NCI-H774 (cell line): ENCODE measurements at places on chromosomes 4 and X.

- DNase-seq = no peak
Observed at GRCh38 chr4:112704991-112705845, 68.3 kb downstream of the LARP7 start.

- DNase-seq = no peak
Observed at GRCh38 chr4:158783785-158784184, 15.0 kb downstream of the FNIP2 start.

DNA sequence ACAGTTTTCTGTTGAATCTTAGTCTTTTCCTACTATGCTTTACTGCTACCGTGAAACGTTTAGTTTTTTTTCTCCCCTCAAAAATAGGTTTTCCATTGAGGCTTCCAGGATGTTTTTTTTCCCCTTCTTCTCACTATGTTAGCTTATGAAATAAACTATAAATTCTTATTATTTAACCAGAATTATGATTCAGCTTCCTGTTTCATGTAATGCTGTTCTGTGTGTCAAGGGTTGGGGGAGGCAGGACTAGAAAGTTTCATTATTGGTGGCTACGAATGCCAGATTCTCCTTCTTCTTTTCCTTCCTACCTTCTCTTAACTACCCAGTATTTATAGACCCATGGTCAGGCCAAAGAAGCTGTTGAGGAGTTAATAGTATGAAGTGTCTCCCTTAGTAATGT lies 11.8 kb downstream of the CLCN5 start:
- DNase-seq = no peak

- no peak for DNase-seq
Observed at GRCh38 chrX:84336646-84337045, 148.6 kb upstream of the RPS6KA6 start.

GRCh38 chr4:164221631-164222030 lies 532.3 kb upstream of the SMIM31 start:
- no peak for DNase-seq

GRCh38 chr4:94933799-94934198 lies 176.0 kb downstream of the BMPR1B start:
- DNase-seq = no peak

DNA sequence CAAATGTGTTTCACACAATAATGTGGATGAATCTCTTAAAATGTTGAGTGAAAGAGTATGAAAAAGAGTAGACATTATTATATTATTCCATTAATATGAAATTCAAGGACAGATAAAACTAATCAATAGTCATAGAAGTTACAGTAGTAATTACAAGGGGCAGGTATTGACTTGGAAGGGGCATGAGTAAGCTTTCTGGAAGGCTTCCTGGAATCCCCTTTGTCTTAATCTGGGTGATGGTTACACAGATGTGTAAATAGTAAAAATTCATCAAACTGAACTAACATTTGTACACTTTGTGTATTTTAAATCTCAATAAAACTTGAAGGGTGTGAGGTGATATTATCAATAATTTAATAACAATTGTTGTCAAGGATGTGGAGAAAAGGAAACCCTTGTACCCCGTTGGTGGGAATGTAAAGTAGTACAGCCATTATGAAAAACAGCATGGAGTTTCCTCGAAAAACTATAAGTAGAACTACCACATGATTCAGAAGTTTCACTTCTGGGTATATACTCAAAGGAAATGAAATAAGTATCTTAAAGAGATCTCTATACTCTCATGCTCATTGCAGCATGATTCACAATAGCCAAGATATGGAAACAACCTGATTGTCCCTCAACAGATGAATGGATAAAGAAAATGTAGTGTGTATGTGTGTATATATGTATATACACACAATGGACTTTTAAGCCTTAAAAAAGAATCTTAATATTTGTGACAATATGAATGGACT lies 96.9 kb upstream of the MID1IP1 start:
- no peak for DNase-seq

- DNase-seq = no peak
Observed at GRCh38 chr4:184171011-184171410, 46.7 kb downstream of the ENPP6 start.

DNA sequence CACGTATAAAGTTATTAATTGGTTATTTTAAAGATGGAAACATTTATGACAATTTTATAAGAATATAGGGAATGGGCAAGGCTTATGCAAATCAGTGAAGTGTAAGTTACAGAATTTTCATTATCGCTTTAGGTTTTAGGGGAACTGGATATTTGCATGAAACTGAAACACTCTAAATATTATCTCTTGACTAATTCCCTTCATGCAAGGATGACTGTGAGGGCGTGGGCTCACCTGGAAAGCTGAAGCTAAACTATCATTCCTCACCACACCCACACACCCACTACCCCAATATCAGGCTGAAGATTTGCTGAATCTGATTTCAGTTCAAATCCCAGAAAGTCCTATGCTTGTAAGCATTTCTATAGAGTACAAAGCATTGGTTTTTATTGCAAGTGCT lies 81.7 kb upstream of the ARHGAP24 start:
- no peak for DNase-seq

GRCh38 chr4:24582235-24582832 lies 2.0 kb downstream of the DHX15 start:
- no peak for DNase-seq

DNA sequence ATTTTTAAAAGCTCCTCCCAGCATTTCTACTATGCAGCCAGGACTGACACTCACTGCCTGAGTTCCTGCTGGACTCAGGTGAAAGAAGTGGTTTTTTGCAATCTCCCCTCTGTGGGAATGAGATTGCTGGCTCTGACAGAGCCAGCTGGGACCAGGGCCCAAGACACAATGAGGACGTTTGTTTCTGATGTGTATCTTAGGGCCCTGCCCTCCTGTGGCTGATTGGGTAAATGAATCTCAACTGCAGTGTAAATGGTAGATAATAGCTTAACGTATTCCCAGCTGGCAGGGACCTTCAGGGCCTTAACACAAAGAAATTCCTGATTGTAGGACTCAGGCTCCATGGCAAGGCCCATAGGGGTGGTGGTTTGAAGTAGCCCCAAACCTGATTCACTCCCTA lies 85.8 kb upstream of the PRPS1 start:
- peak; percentile 1 for DNase-seq

GRCh38 chrX:47723689-47724088 lies 64.7 kb upstream of the UXT start:
- DNase-seq = no peak

DNA sequence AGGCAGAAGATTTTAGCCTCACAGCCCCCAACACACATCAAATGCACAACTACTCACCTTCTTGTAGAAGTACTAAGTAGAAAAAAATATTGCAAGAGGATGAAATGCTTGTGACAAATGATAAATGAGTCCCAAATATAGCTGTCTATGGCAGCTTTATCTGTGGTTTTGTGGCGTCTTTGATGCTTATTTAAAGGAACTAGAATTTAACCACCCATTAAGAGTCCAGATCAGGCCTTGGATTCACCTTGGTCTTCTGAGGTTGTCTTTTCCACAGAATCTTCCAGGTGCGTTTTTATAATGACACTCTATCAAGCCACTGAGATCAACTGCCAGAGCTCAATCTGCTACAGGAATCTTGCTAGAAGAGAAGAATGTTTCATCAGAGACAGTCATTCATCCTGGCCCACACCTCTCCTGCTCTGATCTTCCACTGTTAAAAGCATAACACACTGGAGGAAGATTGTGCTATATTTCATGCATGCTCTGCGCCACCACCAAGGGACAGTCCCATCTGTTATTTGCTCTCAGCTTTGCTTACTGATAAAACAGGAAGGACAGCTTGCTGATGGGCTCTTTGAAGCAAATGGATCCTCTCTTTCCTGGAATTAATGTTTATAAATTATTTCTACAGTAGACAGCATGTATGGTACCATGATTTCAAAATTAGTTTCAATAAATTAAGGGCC lies 144.1 kb downstream of the SLC7A11 start:
- no peak for DNase-seq

- DNase-seq = no peak
Observed at GRCh38 chr4:87053802-87054767, 119.3 kb downstream of the AFF1 start.

DNA sequence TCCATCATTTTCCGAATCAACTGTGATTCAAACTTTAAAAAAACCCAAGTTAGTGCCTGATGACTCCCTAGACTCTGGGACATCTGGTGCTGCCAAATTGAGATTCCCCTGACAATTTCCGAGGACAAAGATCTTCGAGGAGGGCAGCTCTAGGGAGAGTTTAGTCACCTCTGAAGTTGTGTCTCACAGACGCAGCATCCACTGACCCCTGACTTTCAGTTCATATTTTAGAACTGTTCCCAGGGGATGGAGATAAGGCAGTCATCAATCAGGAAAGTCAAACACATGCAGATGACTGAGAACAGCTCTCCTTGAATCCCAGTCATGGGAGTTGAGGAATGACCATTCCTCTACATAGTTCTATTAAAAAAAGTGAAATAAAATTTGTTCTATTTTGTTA lies 643.9 kb downstream of the TRIML1 start:
- DNase-seq = no peak

DNA sequence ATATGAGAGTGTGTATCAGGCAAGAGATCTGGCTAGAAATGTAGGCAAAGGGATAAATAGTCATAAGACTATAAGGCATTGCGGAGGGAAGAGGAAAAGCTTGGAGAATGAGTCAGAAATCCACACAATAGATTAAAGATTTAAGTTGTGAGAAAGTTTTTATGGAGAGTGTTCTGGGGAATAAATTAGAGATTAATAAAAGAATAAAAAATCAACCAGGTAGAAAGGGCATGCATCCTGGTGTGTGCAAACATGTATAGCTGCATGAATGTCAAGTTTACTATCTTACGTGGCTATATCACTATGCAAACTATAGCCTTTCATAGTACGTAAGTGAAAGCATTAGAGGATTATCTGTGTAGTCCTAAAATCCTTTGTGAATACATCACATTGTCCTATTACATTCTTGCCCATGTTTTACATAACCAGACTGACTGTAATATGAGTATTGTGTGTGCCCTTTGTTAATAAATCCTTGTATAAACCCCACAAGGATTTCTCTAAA lies 36.9 kb downstream of the SNCA start:
- DNase-seq = no peak

DNA sequence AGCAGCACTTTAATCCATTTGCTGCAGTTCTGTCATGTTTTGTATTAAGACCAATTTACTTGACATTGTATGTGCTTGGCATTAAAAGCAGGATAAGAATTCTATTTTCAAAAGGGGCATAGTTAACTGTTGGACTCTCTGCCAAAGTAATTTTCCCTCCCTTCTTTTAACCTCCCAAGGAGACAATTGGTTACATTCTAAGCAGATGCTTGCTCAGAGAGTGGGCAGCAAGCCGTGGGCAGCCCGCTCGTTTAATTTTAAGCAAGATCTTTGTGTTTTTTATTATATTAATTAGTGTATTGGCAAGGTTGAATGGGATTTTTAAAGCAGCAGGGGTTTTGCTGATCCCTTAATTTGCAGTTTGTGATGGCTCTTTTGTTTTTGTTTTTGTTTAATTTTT lies 37.1 kb upstream of the KLHL8 start:
- no peak for DNase-seq

GRCh38 chrX:108442901-108443464 lies 3.3 kb downstream of the COL4A5 start:
- DNase-seq = no peak

DNA sequence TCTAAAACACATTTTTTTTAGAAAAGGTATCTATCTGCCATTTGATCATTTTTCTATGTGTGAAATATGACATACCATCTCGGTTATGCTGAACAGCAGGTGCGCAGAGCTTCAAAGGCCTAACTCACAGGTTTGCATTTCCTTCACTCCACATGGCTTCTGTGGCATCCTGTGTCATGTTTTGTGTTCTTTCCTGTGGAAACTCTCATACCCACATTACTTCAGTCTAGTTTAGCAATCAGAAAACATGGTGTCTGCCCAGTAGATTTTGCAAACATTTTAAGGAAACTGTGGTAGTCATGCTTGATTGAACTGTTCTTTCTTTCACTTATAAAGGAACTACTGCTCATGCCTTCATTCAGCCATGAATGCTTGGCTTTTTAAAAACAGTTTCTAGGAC lies 11.3 kb upstream of the ARAP2 start:
- no peak for DNase-seq

DNA sequence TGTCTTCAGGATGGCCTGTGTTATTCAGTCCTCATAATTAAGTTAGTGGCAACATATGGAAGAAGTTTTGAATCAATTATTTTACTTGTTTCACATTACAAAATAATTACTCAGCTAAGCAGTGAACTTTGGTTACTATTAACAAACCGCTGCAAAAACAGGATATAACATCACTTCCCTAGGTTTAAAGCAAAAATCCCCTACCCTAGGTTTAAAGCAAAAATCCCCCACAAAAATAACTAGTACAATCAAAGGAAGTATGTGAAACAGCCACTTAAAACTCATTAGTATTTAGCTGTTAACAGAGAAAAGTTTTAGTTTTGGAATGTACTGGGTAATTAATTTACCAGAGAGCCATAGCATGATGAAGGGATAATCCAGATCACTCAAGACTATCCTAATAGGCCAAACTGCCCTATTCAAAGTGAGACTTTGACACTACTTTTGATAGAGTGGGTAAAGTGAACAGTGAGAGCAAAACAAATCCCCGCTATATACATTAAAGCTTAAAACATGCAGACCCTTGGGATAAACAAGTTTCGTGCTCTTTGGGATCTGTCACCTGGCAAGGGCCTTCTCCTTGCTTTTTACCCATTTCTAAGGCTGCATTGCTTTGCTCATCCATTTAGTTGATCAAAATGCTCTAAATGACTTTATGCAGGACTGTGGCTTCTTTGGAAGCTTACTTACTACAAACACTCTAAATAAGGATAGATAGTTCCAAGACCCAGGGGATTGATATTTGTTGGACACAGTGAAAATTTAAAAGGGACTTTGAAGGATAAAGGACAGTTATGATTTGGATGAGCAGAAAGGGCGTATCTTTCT lies 36.4 kb upstream of the GPR174 start:
- DNase-seq = no peak

DNA sequence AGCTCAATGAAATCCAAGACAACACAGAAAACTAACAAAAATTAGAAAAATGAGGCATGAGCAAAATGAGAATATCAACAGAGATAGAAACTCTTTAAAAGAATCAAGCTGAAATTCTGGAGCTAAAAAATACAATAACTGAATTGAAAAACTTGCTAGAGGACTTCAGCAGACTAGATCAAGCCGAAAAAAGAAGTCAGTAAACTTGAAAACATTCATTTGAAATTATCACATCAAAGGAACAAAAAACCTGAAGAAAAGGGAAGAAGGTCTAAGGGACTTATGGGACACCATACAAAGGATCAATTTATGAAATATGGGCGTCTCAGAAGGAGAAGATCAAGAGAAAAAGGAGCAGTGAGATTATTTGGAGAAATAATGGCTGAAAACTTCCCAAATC lies 131.3 kb downstream of the PTCHD1 start:
- no peak for DNase-seq

DNA sequence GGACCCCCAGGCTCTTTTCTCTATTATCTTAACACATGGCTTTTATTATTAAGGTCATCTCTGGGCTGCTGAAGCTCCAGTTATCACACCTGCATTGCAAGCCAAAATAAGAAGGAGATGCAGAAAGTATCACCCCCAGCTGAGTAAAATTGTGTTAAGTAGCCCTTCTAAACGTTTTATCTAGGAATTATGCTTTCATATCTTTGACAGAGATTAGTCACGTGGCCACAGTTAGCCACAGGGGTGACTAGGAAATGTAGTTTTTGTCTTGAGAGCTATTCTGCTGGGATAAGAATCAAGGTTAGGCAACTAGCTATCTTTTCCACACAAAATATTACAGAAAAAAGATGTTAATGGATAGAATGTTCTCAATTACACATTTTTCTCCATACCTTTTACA lies 102.1 kb downstream of the ANXA3 start:
- no peak for DNase-seq

GRCh38 chrX:55161581-55161980 lies 58.6 kb upstream of the PAGE5 start:
- no peak for DNase-seq
